ENCODE measurements at places on chromosomes 11 and 22. TPM values are rescaled to one million over a fixed set of nuclear protein-coding genes. Genes with fewer than 3 reads are reported as not detected.

TRIM66 gene
- total RNA-seq = 9.0 TPM

INPPL1 gene
- 21.9 TPM for total RNA-seq

OR52H1 gene
- total RNA-seq = not detected

SLC5A4 gene
- total RNA-seq = not detected

SPCS2 gene
- total RNA-seq = 39.8 TPM

GAB2 gene
- total RNA-seq = 5.1 TPM

NEFH gene
- total RNA-seq = 0.28 TPM

APOA4 gene
- not detected for total RNA-seq

FREY1 gene
- 1.4 TPM for total RNA-seq

MAJIN gene
- total RNA-seq = not detected

ST14 gene
- total RNA-seq = 189 TPM

ADM2 gene
- 23.1 TPM for total RNA-seq

KDM4E gene
- total RNA-seq = not detected

NELL1 gene
- not detected for total RNA-seq

CBX7 gene
- 2.4 TPM for total RNA-seq

MMP1 gene
- 150 TPM for total RNA-seq

LRRC10B gene
- not detected for total RNA-seq

OR4A15 gene
- not detected for total RNA-seq

CD44 gene
- 1,323 TPM for total RNA-seq

BBOX1 gene
- 0.68 TPM for total RNA-seq

RTN4R gene
- 9.2 TPM for total RNA-seq

MOGAT2 gene
- not detected for total RNA-seq

LUZP2 gene
- 0.36 TPM for total RNA-seq

XRCC6 gene
- total RNA-seq = 240 TPM

RBM4 gene
- 152 TPM for total RNA-seq

BIK gene
- 22.9 TPM for total RNA-seq

CELSR1 gene
- total RNA-seq = 303 TPM

GRK3 gene
- 9.9 TPM for total RNA-seq

GCAT gene
- total RNA-seq = 8.5 TPM

OR8K1 gene
- total RNA-seq = not detected

TBC1D10A gene
- total RNA-seq = 23.1 TPM

GDPD5 gene
- under 0.01 TPM for total RNA-seq

ARHGAP20 gene
- under 0.01 TPM for total RNA-seq

NCAM1 gene
- total RNA-seq = 0.34 TPM

TH gene
- under 0.01 TPM for total RNA-seq

CALCB gene
- total RNA-seq = 0.21 TPM

IL18 gene
- total RNA-seq = 40.0 TPM

UPK3A gene
- not detected for total RNA-seq

SPTBN2 gene
- 130 TPM for total RNA-seq

AQP11 gene
- total RNA-seq = 0.34 TPM

CLTCL1 gene
- total RNA-seq = 26.9 TPM

OR5I1 gene
- total RNA-seq = not detected

ADAMTS15 gene
- total RNA-seq = not detected

TPBGL gene
- total RNA-seq = not detected

ROBO4 gene
- total RNA-seq = not detected

SERPIND1 gene
- total RNA-seq = not detected

KRTAP5-11 gene
- total RNA-seq = not detected

SYT9 gene
- total RNA-seq = not detected

All from nasal cavity respiratory epithelium epithelial cell of viscerocranial mucosa (primary cell).